Stimulated activated CD8-positive, alpha-beta memory T cell treated with anti-CD3 and anti-CD28 coated beads, Interleukin-15, amount 100 ng/mL, for 4 hours (primary cell): ENCODE measurements at places on chromosomes 7 and 10.

- no peak for DNase-seq
These were observed 22.6 kb downstream of the WNT8B start for GRCh38 chr10:100485366-100485765.

DNA sequence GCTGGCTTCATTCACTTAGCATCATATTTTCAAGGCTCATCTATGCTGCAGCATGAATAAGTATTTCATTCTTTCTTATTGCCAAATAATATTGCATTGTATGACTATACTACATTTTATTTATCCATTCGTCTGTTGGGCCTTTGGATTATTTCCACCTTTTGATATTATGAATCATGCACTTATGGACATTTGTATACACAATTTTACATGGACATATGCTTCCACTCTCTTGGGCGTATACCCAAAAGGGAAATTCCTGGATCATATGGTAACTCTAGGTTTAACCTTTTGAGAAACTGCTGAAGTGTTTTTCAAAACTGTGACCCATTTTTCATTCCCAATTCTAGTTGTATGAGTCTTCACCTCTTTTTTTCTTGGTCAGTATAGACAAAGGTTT, 80.3 kb upstream of the GNAI1 start:
- no peak for DNase-seq

GRCh38 chr10:110073896-110074295, 66.1 kb downstream of the ADD3 start:
- DNase-seq, result no peak

- no peak for DNase-seq
These were observed 143.7 kb downstream of the PTPN20 start for GRCh38 chr10:47054974-47055373.

DNA sequence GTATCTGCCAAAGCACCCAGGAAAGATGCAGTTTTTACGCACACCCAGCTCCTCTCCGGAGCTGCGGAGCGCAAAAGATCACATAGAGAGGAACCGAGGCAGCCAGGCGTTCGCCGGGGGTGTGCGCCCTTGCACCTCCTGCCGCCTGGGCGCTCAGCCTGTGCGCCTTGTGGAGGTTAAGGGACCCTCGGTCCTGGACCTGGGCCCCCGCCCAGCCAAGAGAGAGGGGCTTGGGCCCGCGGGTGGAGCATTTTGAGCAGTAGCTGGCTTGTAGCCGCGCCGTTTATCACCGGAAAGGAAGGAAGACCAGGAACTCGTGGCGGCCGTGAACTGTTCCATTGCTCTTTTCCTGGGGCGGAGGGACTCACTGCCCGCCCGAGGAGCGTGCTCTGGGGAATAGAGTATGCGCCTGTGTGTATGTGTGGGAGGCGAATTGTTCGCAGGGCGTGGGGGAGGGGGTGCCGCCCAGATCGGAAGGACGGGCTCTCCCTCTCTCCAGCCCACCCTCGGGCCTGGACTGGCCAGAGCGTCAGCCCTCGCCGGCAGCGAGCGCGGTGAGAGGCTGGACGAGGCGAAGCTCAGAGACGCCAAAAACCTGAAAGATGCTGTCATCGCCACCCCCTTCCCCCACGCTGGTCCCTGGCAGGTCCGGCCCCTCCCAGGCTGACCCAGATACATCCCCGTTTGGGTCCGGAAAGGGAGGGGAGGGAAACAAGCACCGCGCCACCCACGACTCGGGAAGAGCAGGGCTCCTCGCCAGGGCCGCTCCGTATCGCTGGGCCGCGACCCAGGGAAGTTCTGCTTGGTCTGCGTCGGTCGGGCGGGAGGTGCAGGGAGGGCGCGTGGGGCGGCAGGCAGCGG, 1.2 kb upstream of the WNT2 start:
- no peak for DNase-seq

GRCh38 chr10:101063050-101063525, 1.3 kb downstream of the KAZALD1 start:
- no peak for DNase-seq
